ENCODE measurements at places on chromosomes 1 and 21. TPM values are rescaled to one million over a fixed set of nuclear protein-coding genes. Genes with fewer than 3 reads are reported as not detected.

DNA sequence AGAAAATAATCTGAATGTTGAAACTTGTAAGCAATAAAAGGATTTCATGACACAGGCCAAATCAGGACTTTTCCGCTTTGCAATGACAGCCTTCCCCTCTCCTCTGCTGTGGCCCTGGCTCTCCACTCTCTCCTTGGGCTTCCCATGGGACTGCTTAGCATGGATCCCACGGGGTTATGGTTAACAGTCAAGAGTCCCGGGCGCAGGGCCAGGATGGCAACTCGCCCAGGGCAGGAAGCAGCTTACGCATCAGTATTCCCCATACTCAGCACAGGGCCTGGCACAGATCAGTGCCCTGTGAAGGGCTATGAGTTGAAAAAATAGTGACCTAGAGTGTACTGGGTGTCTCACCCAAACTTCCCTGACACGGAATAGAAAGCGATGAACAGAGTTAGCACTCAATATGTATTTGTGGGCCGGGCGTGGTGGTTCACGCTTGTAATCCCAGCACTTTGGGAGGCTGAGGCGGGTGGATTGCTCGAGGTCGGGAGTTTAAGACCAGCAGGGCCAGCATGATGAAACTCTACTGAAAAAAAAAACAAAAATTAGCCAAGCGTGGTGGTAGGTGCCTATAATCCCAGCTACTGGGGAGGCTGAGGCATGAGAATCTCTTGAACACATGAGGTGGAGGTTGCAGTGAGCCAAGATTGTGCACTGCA, 29.1 kb upstream of the GRHL3 start:
- peak; percentile 65 for DNase-seq

DNA sequence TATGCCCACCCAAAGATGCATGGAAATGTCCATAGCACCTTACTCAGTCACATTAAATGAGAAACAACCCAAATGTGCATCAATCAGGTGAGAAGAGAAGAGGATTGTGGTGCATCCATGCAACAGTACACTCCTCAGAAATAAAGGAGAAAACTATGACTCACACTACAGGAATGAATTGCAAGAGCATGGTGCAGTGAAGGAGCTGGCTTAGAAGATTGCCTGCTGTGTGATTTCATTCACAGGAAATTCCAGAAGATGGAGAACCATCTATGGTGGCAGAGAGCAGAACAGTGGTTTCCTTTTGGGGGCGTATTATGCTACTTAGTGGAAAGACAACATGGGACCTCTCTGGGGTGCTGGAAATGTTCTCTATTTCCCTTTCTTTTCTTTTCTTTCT, 278.6 kb upstream of the AJAP1 start:
- no peak for DNase-seq

GRCh38 chr1:100658716-100659026, 60.9 kb upstream of the VCAM1 start:
- DNase-seq = no peak

- no peak for DNase-seq
Measured at GRCh38 chr1:33005117-33005837, 31.4 kb downstream of the AK2 start.

GRCh38 chr1:183792300-183792699, 12.6 kb upstream of the RGL1 start:
- no peak for DNase-seq

DNA sequence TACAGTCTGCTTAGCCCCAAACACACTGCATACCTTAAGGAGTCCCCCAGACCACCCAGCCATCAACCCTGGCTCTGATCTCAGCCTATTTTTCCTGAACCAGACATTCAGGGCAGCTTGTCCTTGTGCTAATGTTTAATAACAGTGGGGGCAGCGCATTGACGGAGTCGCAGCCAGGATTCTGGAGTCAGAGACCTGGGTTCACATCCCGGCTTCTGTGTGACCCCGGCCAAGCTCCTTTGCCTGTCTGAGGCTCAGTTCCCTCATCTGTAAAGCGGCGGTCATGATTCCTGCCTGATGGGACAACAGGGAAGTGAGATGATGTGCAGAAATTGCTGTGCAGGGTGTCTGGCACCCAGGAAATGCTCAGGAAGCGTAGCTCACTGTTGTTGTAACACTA, 63.1 kb downstream of the MATN1 start:
- DNase-seq = no peak

DNA sequence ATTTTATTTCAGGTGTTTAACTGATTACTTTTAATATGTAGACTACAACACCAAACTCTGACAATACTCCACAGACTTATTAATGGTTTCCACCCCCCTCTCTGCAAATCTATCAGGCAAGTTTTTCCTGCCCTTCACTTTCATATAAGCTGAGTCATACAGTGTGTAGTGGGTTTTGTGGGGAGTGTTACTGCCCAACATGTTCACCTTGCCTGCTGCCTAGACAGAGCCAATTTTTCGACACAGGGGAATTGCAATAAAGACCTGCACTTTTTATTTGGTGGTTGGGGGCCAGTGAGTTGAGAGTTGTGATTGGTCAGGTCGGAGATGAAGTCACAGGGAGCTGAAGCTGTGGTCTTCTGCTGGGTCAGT, 119.7 kb downstream of the PPIAL4G start:
- DNase-seq = no peak

- DNase-seq = no peak
Measured at GRCh38 chr1:106831511-106831910, 225.0 kb upstream of the PRMT6 start.

DNA sequence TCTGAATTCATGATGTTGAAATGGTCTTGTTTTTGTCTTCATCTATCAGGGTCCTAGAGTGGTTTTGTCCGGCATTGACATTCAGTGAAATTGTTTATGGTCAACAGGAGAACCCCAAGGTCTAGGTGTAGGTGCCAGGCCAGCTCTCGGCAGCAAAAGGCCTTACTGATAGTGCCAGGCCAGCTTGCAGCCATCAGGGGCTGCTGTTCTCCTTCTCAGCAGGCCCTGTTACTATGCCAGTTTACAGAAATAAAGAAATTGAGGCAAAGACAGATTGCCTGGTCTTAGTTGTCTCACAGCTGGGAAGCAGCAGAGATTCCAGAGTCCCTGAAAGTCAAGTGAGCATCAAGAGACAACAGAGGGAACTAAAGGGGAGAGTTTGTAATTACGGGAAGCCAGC, 12.0 kb downstream of the HMGB4 start:
- no peak for DNase-seq

DNA sequence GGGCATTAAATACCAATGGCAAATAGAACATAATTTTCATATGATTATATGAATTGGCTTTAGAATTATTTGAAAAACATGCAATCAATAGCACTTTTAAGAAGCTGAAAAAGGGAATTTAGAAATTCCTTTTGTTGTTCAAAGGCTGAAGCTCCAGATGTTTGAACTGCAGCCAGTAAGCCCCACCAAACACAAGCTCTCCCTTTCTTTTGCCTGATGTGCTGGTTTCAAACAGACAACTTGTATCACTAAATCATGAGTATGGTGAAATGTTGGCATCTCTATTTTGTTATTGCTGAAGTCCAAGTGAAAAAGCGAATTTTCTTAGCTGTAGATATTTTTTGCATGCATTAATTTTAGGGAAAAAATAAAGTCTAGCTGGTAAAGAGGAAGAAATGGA, 27.5 kb upstream of the NCAM2 start:
- no peak for DNase-seq

DNA sequence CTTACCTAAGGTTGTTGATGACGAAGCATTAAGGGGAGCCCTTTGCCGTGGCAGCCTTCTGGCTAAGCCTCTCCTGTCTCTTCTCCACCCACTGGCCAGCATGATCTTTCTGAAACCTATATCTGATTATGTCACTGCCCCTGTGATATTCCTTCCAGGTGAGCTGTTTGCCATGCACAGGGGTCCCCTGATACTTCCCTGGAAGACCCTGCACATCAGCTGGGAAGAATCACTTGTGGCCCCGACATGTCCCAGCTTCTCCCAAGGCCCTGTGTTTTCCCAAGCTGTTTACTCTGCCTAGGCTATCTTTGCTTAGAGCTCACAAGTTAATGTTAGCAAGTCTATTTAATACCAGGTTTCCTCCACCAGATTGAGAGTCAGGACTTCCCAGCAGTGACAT, 12.3 kb downstream of the RD3 start:
- no peak for DNase-seq

DNA sequence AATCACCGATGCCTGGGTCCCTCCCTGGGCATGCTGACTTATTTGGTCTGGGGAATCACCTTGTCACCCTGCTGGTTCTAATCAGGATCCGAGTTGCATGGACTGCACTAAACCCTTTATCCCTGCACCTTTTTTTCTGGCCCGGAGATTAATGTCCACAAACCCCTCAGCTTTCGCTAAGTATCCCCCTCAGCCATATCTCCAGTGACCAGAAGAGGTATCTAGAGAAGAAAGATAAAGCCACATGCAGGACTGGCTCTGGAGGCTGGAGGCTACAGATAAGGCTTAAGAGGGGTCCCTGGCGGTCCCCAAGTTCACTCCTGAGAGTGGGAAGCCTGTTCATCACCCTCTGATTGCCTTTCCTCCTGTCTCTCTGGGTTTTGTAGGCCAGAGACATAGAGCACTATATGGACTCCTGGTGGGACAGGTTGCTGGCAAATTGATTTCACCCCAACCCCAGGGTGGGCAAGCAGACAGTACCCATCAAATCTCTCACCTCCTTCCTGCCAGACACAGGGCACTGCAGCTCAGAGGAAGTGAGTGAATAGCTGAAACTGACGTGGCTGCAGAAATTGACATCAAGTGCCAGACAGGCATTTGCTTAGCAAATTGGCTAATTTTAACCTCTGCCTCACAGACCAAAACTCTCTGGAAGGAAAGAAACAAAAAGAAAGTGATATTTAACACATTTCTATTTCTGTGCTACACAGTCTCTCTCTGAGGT, 38.8 kb downstream of the HMGB4 start:
- DNase-seq = peak; percentile 26

- DNase-seq = peak; percentile 27
Measured at GRCh38 chr1:206797534-206798383, 25.5 kb upstream of the IL10 start.

DNA sequence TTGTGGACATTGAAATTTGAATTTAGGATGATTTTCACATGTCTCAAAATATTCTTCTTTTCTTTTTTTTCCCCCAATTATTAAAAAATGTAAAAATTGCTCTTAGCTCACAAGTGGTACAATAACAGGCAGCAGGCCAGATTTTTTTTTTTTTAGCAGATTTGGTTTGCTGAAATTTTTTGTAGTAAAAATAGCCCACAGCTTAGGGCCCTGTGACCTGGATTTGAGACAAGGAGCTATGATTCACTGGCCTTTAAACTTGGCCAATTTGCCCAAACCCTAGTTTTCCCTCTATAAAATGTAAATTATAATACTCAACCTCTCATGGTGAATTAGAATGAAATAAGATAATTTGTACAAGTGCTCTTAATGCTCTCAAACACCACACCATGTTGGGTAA, 253.8 kb downstream of the DYRK1A start:
- DNase-seq = no peak

The CDK18 gene
- 2.5 TPM for polyA plus RNA-seq

The AXDND1 gene
- polyA plus RNA-seq = 0.11 TPM

The APOBEC4 gene
- not detected for polyA plus RNA-seq

The DNAH14 gene
- polyA plus RNA-seq = 11.3 TPM

Data from SK-N-SH (cell line).